Stimulated activated CD4-positive, alpha-beta T cell treated with anti-CD3 and anti-CD28 coated beads, TNF-alpha, amount 100 ng/mL, for 4 hours (primary cell): ENCODE measurements at places on chromosomes 5 and 9.
A peak's percentile ranks its signal among the peaks of the same experiment; 100 is the strongest.

DNA sequence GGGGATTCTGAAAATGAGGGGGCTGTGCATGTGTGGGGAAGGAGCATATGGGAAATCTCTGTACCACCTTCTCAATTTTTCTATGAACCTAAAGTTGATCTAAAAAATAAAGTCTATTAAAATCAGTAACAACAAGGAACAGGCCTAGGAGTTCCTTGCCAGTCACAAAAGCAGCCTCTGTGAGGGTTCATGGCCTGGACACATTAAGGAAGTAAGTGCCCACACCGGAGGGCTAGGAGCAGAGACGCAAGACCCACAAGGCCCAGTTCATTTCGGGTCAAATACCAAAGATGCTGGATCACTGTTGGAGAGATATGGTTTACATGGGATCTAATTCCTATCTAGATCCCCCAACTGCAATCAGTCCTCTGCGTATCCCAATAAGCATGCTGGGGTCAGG lies 88.4 kb downstream of the SEMA4D start:
- no peak for DNase-seq

DNA sequence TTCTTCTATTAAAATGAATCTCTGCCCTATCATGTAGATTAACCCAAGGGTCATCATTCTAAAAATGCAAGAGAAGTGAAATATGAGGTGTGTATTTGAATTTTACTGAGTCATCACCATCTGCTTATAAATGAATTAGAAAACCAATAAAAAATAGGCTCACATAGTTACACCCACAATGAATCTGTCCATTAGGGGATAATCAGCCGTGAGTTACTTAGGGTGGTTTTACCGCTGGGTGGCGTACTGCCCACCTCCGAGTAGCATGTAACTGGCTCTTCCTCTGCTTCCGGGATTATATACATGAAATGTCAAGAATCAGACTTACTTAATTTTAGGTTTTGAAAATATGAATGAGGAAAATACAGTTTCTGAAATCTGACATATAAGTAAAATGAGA lies 332.9 kb upstream of the CCNG1 start:
- no peak for DNase-seq

- DNase-seq: no peak
These were observed 12.2 kb downstream of the SLC25A25 start for GRCh38 chr9:128080206-128080605.

GRCh38 chr9:99075246-99075912 lies 29.5 kb upstream of the TGFBR1 start:
- DNase-seq: no peak

DNA sequence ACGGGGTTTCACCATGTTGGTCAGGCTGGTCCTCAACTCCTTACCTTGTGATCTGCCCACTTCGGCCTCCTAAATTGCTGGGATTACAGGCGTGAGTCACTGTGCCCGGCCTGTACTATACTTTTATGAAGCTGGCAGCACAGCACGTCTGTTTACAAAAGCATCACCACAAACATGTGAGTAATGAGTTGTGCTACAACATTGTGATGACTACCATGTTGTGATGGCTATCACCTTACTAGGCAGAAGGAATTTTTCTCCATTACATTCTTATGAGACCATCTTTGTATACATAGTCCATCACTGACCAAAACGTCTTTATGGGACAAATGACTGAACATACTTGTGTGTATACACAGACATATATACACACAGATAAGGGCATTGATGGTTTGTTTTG lies 1019.0 kb downstream of the CDH18 start:
- DNase-seq: no peak

GRCh38 chr9:133709015-133709611 lies 29.0 kb downstream of the SARDH start:
- peak; percentile 65 for DNase-seq

- DNase-seq: no peak
These were observed 31.3 kb downstream of the TNFSF15 start for GRCh38 chr9:114774524-114774923.

- DNase-seq: peak; percentile 23
These were observed 65.0 kb downstream of the FGF18 start for GRCh38 chr5:171484460-171484899.

GRCh38 chr5:66633754-66634153 lies 37.6 kb downstream of the MAST4 start:
- no peak for DNase-seq

GRCh38 chr9:36316611-36317317 lies 58.5 kb upstream of the GNE start:
- DNase-seq: no peak

DNA sequence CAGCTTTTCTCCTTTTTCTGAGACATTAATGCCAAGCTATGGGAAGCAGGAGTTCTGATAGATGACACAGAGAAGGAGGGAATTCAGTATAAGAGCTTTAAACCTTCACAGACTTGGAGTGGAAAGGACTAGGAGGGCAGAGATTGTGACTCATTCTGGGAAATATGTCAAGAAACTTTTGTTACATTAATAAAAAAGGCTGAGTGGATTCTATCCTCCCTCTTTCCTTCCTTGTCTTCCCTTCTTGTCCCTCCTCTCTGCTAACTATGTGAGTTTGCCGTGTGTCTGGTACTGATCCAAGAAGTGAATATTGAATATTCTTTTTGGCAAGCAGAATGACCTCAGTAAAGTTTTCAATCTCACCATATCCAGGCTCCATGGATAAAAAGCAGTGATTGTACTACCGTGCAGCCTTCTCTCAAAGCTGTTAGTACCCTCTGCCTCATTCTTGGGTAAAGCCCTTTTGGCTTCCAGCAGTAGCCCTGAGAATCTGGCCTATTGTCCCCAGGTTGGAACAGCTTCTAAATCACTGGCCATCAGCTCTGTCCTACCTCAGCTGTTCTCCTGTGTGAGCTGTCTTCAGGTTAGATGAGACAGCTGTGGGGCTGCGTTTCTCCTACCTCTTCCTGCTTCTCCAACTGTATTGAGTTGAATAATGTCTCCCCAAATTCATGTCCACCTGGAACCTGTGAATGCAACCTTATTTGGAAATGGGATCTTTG lies 73.9 kb downstream of the ATG10 start:
- DNase-seq: no peak

DNA sequence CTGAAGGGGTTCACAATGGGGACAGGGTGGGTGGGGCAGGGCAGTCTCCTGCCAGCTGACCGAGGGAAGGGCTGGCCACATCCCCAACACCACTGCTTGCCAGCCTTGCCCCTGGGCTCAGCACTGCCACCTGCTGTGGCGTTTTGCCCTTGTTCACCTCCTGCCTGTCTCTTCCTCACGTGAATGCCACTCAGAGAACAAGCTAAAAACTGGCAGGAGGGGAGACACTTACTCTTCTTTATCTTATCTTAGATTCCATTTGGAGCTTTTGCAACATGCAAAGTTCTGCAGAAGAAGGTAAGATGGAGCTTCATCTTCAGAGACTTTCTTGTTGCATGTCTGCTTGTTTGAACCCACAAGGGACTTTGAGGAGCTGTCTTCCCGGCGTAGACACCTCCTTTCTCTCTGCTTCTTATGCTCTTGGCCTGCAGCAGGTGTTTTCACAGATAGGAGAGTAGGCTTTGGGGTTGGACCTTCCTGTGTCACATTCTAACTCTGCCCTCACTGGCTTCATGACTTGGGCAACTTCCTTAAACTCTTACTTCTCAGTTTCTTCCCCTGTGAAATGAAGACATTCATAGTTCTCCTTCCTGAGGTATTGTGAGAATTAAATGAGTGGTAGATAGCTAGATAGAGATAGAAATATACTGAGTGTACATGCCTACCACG lies 4.1 kb downstream of the LRSAM1 start:
- DNase-seq: no peak

DNA sequence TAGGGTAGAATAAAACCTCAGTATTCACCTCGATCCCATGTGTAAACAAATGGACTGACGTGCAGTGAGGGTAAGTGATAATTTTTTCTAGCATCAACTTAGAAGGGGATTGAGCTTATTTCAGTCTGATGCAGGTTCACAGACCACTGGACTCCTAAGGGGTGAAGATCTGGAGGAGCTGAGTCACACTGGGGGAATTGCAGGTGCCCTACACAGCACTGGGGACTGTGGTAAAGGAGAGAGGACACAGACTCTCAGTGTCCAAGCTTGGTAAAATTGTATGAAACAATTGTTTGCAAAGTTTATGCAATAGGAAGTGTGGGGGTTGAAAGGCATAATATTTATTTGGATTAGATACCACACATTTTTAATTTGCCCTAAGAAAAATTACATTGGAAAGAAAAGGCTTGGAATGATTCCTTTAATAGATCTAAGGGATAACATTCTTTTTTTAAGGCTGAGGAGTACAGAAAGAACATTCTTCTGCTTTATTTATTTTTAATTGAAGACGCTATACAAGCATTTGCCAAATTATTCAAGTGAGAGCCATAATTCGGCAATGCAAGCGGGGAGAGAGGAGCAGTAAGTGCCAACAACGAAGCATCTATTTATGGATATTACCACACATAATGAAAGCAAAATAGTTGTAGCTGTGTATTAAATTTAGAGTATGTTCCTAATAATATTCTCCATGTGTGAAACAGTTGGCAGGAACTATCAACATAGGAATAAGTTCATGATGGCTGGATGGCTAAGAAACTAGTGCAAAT lies 766.9 kb upstream of the ADAMTS16 start:
- no peak for DNase-seq

DNA sequence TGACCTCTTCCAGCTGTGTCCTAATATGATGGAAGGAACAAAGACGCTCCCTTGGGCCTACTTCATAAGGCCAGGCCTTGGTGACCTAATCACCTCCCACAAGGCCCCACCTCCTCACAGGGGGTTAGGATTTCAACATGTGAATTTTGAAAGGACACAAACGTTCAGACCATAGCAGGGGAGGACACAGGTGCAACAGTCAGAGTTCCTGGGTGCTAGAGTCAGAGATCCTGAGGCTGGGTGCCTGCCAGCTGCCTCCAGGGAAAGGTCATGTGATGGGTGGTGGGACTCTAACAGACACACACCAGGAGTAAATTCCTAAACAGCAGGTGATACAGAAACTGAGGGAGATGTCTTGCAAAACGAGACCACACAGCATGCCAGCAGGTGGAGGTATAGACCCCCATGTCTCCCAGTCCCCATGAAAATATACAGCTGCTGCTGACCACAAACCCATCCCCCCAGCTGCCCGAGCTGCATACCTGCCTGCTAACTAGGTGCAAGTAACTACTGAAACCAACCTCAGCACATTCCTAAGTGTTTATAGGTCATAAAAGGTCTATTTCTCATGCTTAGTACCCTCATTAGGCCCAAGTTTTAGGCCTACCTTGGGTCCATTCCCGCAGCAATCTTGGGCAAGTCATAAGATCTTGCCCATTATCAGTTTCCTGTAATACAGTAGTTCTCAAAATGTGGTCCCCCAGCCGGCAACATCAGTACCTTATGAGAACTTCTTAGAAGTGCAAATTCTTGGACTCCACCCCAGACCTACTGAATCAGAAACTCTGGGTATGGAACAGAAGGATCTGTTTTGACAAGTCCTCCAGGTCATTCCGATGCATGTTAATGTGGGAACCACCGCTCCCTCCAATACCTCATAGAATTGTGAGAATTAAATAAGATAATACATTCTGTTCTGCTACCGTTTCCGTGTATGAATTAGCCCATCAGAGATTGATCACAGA lies 245.3 kb downstream of the ENC1 start:
- DNase-seq: no peak

GRCh38 chr9:79564105-79564504 lies 7.7 kb upstream of the TLE4 start:
- DNase-seq: no peak

GRCh38 chr5:17436350-17436749 lies 61.7 kb upstream of the TAF11L2 start:
- no peak for DNase-seq

GRCh38 chr9:94944626-94945025 lies 218.1 kb downstream of the AOPEP start:
- no peak for DNase-seq

DNA sequence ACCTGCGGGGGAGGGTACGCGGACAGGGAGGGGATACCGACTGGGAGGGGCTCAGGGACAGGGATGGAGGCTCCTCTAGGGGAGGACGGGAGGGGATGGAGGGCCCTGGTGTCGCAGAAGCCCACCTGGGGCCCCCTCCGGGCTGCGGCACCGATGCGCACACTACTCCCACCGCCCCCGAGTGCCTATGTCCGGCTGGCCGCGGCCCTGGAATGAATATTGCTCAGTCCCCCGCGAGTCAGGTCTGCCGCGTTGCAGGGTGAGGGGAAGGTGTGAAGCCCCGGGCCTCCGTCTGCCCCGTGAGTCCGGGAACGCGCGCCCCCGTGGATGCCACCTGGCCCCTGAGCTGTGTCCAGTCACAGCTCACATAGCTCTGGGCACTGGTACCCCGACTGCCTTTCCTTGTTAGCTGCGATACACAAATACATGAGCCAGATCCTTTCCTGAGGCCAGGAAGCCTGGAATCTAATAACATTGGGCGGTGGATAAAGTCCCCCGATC lies 44.5 kb upstream of the PRSS3 start:
- no peak for DNase-seq

DNA sequence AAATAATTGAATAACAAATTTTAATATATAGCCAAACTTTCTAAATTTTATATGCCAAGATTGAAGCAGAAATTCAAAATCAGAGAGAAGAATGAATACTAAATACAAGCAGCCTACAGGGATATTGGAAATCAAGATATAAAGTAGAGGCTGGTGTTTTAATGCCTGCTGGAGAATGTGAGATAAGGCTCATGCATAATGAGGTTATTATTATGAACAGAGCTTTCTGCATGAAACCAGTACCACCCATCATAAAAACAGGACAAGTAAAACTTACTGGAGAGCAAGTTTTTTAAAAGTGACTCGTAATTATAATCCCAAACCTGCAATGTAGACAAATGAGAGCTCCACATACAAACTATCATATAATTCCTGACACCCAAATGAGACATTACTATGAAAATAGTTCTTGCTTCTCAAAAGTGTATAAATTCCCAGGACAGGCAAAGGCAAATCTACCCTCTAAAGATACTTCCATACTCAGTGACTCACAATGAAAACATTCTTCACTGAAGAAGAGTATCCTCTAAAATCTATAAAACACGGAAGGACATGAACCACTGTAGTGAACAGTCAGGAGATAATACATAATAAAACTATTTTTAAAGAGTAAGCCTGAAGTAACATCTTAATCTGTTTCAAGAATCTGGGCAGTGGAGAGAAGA lies 532.0 kb upstream of the GRAMD2B start:
- no peak for DNase-seq

GRCh38 chr9:75083188-75083970 lies 4.6 kb downstream of the NMRK1 start:
- DNase-seq: no peak

GRCh38 chr5:65262649-65263059 lies 219.1 kb downstream of the ADAMTS6 start:
- DNase-seq: no peak
